NCI-H524 (cell line): ENCODE measurements at places on chromosomes 11 and 22.

DNA sequence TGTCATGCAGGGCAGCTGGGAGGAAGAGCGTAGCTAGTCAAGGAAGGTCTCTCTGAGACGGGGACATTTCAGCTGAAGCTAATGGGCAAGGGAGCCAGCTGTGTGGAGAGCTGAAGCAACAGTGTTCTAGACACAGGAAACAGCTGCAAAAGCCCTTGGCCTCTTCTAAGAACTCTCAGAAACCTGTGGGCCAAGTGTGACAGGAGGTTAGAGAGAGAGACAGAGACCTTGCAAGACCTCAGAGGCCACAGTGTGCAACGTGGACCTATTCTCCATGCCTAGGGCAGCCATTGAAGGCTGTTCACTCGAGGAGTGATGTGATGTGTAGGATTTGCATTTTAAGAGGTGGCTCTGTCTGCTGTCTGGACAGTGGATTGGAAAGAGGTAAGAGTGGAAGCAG, 48.7 kb upstream of the TNRC6B start:
- DNase-seq: no peak

DNA sequence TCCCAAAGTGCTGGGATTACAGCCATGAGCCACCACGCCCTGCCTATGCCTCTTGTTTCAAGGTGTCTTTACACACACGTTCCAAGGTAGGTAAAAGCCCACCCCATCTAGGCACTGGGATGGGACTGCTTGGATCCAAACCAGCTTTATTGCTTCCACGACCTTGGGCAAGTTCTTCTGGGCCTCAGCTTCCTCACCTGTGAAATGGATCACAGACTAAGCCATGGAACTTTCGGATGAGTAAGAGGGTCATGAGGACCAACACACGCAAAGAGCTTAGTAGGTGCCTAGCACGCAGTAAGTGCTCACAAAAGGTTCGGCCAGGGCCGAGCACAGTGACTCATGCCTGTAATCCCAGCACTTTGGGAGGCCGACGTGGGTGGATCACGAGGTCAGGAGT, 15.6 kb downstream of the RHOD start:
- no peak for DNase-seq

- DNase-seq: no peak
These were observed 43.3 kb downstream of the WT1 start for GRCh38 chr11:32391956-32392553.

GRCh38 chr11:19279451-19279850, 38.7 kb upstream of the E2F8 start:
- peak; percentile 1 for DNase-seq

DNA sequence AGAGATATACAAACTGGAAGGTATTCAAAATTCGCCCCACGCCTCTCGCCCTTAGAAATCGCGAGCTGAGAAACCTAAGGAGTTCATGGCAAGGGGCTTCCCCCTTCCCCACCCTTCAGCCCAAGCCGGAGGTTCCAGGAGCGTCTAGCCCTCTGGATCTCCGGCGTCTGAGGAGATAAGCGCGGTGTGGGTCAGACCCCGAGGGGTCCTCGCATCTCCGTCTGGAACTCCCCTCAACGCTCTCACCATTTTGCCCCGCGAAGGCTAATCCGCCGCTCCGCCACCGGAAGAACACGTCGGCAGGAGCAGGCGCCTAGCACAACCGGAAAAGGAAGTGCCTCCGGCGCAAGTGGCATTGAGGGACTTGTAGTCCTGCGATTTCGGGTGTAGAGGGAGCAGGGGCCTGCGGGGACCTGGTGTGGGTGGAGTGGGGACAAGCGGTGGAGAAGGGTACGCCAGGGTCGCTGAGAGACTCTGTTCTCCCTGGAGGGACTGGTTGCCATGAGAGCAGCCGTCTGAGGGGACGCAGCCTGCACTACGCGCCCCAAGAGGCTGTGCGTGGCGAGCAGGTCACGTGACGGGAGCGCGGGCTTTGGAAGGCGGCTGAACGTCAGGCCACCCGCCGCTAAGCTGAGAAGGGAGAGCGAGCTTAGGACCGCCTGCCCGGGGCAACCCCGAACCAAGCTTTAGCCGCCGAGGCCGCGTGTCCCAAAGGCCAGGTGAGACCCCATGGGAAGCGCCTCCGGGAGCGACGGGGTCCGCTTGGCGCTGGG, at the start of the genes FEN1 and TMEM258:
Gene FEN1, plus strand, starts transcription at position 602 of the 773 bp plus-strand sequence. CDS start 2,451 bp downstream, outside the sequence.
Gene TMEM258, minus strand, starts transcription at position 290 of the 773 bp plus-strand sequence. Its CDS starts 41 bp downstream, at position 249.
- DNase-seq: peak; percentile 75

DNA sequence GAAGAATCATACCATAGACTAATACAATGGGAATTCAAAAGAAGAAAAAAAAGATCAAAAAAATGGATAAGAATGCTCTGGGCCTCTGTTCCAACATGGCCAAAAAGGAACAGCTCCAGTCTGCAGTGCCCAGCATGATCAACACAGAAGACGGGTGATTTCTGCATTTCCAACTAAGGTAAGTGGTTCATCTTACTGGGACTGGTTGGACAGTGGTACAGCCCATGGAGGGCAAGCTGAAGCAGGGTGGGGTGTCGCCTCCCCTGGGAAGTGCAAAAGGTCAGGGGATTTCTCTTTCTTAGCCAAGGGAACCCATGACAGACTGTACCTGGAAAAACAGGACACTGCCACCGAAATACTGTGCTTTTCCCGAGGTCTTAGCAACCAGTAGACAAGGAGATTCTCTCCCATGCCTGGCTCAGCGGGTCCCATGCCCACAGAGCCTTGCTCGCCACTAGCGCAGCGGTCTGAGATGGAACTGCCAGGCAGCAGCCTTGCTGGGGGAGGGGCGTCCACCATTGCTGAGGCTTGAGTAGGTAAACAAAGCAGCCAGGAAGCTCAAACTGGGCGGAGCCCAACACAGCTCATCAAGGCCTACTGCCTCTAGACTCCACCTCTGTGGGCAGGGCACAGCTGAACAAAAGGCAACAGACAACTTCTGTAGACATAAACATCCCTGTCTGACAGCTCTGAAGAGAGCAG, 428.4 kb downstream of the MN1 start:
- DNase-seq: no peak

DNA sequence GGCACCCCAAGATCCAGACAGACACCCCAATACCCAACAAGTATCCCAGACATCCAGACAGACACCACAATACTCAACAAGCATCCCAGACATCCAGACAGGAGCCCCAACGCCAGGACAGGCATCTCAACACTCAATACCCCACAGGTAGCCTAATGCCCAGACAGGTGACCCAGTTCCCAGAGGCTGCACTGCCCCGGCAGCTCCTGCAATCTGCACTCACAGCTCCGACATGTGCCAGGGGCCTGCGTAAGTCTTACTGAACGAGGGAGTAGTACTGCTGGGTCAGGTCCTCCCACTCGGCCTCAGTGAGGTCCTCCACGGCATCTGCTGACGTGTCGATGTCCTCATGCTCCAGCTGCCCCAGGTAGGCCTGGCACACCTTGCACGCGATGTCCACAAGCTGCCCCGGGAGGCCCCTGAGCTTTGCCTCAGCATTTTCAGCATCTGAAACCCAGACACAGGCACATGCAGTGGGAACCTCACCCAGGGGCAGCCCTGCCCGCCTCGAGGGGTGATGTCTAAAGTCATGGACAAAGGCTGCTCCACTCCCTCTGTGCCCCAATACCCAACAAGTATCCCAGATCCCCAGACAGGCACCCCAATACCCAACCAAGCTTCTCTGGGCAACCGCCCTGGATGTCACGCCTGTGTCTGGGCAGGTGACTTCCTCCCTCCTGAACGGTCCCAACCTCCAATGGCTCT, 16.6 kb downstream of the TTLL8 start:
- DNase-seq: no peak

DNA sequence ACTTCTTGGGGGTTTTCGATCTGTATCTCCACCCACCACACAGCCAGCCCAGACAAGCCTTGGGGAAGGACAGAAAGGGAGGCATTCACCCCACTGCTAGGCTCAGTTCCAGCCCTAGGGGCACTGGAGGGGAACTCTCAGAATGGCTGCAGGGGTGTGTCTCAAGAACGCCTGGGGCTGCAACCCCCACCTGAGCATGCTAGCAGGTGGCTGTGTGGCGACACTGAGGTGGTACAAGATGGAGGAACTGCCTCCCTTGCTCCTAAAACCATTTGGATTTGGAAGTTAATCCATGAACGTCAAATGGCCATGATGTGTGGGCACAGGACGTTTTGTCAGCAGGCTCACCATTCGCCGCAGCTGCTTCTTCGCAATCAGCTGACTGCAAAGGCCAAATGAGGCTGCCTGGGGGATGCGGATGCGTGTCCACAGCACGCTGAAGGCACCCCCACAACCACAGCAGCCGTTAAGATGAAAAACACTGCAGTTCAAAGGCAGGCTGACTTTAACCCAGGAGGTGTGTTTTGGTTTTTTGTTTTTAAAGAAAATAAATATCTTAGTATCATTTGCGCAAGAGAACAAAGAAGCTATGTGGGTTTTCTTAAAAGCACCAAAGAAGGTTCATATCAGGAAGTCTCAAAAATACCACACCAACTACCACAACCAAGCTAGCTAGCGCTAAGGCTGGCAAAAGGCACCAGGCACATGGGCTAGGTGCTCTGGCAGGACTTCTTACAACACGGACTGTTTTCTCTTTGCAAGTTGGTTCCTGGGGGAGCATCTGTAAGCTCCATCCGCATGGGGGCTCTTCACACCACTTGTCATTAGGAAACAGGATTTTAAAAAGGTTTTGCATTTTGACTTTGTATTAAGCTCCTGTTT, 22.2 kb upstream of the NAP1L4 start:
- DNase-seq: no peak

DNA sequence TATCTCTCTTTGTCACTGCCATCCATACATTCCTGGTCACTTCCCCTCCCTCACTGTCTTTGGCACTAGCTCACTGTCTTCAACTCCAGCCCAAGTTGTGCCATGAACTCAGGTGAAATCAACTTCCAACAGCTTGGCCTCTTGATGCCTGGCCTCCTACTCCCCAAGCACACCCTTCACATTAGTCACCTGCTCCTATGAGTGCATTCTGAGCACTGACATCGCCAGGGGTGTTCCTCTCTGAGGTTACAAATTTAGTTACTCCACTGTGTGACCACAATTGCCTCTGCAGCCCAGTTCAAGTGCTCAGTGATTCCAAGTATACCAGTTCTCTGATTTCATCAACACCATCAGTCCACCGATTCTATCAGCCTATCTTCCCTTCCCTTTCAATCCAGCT, 10.8 kb downstream of the DRD2 start:
- DNase-seq: no peak

GRCh38 chr11:126189109-126189929, 22.1 kb downstream of the RPUSD4 start:
- DNase-seq: no peak

GRCh38 chr11:79179087-79179486, 261.7 kb downstream of the TENM4 start:
- DNase-seq: no peak

DNA sequence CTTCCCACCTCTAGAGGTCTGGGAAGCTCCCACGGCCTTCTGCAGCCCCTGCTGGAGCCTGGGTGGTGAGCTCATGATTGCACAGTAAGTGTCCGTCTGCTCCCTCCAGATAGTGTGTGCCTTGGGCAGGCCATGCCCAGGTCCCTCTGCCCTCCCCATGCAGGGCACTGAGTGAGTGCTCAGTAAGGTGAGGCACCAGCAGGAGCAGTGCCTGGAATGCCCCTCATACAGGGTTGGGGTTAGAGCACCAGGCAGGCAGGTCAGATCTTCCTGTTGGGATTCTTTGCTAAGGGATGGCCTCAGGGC, 50.3 kb downstream of the NAT10 start:
- no peak for DNase-seq

DNA sequence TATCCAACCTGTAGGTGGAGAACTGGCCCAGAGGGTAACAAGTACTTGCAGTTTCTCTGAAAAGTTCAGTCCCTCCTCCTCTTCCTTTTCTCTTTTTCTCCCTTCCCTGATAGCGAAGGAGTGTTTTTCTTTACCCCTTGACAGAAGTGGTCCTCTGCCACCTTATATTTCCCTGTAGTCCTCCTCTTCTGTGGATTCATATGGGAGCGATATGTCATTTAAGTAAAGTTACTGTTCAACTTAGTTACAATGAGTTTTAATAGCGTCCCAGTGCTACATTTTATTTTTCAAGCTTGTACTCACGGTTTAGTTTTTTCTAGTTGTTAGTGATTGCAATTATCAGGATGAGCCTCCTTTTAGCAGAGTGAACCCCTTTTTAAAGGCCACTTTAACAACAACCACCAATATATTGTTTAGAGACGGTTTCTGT, 1.4 kb downstream of the PCF11 start:
- no peak for DNase-seq

GRCh38 chr11:35288817-35289541, 130.4 kb downstream of the SLC1A2 start:
- DNase-seq: no peak

- DNase-seq: no peak
These were observed 11.8 kb downstream of the DGCR8 start for GRCh38 chr22:20091690-20092476.

- DNase-seq: no peak
These were observed 14.0 kb downstream of the USP35 start for GRCh38 chr11:78202733-78203167.

GRCh38 chr11:7696424-7696823, 9.9 kb downstream of the OVCH2 start:
- DNase-seq: no peak

DNA sequence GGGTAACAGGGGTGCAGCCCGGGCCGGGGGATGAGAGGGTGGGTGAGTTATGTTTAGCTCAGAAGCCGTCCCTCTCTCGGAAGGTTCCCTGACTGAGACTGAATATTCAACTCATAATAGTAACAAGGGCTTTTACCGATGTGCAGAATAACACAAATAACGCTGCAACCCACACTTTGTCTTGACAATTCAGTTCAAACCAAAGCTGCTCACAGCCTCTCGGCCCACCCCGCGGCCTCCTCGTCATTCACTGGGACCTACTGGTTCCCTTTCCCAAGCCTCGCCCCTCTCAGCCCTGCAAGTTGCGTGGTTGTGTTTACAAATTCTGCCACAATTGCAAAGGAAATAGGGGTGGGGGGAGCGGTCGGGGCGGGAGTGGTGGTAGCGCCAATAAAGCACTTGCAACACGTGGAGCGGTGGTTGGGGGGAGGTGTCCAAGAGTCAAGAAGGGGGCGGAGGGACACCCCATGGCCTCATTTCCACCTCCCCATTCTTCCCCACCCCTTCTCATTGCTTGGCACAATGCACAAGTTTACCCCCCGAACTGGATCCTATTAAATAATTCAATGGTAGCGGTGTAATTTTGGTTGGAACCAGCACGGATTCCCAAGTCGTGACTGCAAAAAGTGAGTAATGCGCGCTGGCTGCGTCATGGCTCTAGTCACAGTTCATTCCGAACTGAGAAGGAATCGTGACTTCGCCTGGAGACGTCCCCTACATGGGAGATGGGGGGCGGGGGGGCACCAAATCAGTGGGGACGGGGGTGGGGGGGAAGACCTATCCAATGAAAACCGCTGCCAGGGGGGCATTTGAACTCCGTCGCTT, 102.0 kb upstream of the HSD17B12 start:
- peak; percentile 44 for DNase-seq

DNA sequence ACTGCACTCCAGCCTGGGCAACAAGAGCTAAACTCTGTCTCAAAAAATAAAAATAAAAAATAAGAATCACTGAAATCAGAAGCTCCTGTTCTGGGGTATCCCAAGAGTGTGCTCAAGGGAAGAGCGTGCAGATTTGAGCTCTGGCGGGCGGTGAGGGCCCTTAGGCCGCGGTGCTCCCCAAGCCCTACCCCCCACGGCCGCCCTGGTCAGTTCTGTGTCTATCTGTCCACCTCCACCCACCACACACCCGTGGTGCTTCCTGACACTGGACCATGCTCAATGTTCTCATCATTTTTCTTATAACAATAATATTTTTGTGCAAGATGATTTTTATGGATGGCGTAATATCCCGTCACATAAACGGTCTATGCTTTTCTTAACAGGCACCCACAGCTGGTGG, 71.1 kb downstream of the RTL6 start:
- DNase-seq: no peak

GRCh38 chr11:16987205-16987568, 27.0 kb downstream of the PLEKHA7 start:
- DNase-seq: no peak

GRCh38 chr22:25008666-25009065, 56.1 kb downstream of the KIAA1671 start:
- no peak for DNase-seq
